ENCODE measurements at places on chromosomes 4 and X.

GRCh38 chr4:113534711-113535110, 226.8 kb downstream of the CAMK2D start:
- peak; percentile 25 for DNase-seq

DNA sequence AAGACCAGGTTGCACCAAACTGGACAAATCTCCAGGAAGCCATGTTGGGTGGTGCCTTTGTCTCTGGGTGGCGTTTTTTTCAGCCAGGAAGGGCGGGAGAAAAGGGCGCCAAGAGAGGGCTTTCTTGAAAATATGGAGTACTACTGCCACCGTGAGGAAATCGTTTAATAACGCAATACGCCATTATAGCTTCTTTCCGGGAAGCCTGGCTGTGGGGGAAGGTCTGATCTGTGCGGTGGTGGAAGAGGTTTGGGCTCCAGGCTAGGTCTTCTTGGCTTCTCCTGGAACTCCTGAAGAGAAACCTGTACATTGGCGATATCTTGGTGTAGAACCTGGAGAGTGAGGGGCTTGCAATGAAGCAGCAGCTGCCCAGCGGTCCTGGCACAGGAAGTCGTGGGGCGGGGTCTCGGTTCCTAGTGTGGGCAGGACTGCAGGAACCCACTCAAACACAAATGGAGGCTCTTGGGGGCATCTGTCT, 202.7 kb downstream of the OR13H1 start:
- peak; percentile 48 for DNase-seq

DNA sequence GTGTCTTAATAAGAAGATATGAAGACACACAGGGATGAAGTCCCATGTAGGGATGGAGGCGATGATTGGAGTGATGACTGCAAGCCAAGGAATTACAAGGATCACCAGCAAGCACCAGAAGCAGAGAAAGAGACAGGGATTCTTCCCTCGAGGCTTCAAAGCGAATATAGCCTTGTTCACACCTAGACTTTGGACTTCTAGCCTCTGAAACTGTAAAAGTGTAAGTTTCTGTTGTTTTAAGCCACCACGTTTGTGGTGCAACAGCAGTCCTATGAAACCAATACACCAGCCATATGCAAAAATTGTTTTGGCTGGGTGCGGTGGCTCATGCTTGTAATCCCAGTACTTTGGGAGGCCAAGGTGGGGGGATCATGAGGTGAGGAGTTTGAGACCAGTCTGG, 9.8 kb upstream of the PDS5A start:
- no peak for DNase-seq

DNA sequence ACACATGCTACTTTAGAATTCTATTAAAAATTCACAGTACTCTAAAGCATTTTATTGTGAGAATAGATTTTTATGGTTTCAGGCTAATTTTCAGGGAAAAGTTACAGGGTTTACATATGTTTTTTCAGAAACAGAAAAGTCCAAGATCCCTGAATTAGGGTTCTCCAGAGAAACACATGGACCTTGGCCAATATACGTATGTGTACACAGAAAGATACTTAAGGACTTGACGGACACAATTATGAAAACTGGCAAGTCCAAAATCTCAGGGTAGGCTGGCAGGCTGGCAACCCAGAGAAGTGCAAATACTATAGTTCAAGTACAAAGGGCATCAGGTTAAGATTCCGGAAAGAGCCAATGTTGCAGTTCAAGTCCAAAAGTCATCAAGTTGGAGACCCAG, 1897.8 kb upstream of the PCDH10 start:
- no peak for DNase-seq

DNA sequence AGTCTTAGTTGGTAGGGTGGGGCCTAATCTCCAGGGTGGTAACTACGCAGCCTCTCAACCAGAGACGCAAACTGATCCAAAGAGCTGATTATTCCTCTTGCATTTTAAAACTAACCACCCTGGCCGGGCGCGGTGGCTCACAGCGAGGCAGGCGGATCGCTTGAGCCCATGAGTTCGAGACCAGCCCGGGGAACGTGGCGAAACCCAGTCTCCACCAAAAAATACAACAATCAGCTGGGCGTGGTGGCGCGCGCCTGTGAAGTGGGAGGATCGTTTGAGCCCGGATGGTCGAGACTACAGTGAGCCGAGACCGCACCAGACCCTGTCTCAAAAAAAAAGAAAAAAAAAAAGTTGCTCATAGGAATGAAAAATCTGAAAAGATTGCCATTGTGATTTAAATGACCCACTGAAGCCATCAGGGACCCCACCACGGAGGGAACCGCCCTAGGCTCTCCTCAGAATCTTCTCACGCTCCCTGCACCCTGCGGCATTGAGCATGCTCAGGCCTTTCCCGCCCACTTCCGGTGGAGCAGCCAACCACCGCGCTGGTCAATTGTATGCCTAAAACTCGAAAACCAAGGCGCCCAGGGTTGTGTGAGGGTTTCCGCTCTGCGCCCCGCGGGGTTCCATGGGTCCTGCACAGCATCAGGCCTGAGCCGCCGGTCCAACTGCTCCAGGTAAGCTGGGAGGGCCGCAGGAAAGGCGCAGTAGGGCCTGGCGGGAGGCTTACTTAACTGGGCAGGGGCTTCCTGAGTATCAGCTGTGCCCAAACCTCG, at the start of gene TRIM60:
Gene TRIM60, plus strand, starts transcription at position 564 of the 776 bp plus-strand sequence. CDS start 8,074 bp downstream, outside the sequence.
- no peak for DNase-seq

DNA sequence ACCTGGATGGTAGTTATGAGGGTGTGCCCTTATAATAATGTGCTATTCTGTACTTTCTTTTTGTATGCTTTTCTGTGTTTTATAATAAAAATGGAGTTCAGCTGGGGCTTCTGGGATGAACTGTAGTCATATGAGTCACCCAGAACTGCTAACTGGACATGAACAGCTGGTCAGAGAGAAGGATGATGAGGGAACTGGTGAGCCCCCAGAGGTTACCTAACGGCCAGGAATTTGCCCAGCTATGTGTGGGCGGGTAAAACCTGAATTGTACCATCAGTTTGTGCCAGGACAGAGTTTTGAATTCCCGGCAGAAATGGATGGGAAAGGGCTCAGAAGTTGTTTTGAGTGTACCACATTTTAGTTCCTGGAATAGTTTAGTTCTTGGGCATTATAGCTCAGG, 138.0 kb upstream of the USP9X start:
- DNase-seq, result peak; percentile 64

DNA sequence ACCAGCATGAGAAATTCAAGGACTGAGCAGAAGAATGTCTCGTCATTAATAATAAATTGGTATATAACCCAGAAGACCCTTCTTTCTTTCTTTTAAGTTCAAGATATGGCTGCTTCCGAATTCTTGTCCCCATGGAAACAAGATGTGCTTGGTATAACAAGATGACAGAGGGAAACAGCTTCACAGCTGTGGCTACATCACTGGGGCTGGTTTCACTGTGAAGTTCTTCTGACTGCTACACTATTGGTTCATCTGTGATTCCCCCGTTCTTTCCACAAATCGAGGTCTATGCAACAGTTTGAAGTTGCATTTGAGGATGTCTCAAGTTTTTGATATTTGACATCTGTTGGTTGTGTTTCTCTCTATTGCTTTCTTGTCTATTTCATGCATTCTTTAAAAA, 12.3 kb upstream of the DTHD1 start:
- no peak for DNase-seq

- DNase-seq, result peak; percentile 48
Observed at GRCh38 chrX:124098089-124098488, 136.6 kb downstream of the STAG2 start.

DNA sequence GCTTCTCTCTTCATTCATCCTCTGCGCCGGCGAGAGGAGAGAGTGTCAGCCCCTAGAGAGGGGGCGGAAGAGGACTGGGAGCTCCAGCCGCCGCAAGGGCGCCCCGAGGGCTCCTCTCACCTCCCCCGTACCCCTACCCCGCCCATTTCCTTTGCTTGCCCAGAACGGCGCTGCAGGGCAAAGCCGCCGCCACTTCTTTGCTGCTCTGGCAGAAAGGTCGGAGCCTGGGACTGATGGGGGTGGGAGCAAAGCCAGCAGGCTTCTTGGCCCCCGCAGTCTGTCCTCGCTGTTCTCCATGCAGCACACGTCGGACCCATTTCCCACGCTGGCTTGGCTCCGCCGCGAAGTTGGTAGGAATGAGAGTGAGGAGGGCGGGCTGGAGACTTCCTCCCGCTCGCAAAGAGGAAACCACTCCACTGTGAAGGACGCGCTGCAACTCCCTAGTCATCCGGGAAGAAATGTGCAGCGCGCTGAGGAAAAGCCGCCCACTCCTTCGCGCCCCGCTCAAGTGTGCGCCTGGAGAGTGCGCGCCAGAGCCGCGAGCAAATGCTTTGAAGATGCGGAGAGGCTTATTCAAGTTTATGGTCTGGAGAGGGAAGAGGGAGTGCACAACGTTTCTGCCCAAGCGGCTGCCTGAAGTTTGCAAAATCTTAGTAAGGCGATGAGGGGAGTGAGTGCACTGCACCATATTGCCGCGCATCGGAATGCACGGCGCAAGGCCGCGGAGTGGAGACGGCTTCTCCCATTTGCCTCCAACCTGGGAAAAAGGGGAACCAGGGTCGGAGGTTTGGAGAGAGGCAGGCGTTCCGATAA, 2.8 kb upstream of the PCDH7 start:
- DNase-seq, result peak; percentile 86

DNA sequence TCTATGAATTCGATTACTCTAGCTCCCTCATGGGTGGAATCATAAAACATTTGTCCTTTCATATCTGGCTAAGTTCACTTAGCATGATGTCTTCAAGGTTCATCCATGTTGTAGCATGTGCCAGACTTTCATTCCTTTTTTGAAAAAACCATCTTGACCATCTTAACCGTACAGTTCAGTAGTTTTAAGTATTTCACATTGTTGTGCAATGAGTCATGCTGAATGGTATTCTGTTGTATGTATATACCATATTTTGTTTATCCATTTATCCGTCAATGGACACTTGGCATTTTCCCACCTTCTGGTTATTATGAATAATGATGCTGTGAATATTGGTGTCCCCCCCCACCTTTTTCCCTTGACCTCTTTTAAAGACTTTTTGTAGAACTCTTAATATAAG, 72.4 kb upstream of the TLR2 start:
- peak; percentile 76 for DNase-seq

- no peak for DNase-seq
Observed at GRCh38 chrX:15804563-15804962, 14.3 kb downstream of the ZRSR2 start.

GRCh38 chr4:19514276-19515070, 737.2 kb upstream of the SLIT2 start:
- no peak for DNase-seq

- peak; percentile 18 for DNase-seq
Observed at GRCh38 chr4:47852136-47852535, 14.3 kb upstream of the CORIN start.

GRCh38 chr4:153538487-153539357, 72.6 kb downstream of the TMEM131L start:
- no peak for DNase-seq

DNA sequence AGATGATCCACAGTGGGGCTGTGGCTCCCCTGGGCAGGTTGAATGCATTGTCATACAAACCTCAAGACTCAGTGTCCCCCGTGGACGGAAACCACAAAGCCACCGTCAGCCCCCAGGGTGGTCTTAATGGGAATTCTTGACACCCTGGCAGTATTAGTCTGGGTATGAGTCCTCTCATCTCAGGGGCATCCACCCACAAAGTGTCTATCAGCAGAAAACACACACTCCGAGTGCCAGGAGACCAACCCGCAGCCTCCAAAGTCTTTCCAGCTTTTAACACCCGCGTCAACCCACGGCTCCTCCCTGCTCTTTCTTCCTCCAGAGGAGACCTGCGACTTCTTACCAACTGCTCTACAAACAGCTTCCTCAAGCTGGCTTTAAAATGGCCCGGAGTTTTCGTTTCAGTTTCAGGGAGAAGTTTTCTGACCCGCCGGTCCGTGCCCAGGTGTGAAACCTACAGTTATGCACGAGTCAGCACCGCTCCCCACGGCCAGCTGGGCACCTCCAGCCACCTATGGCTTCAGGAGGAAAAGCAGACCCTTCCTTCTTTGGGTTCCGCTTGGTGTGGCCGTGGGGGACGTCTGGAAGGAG, 14.4 kb upstream of the ASMTL start:
- no peak for DNase-seq

GRCh38 chr4:140448830-140449229, 21.4 kb upstream of the CLGN start:
- no peak for DNase-seq

- no peak for DNase-seq
Observed at GRCh38 chr4:89049853-89050252, 7.1 kb downstream of the FAM13A start.

GRCh38 chrX:108735679-108736508, 469 bp downstream of the IRS4 start:
- DNase-seq, result no peak

DNA sequence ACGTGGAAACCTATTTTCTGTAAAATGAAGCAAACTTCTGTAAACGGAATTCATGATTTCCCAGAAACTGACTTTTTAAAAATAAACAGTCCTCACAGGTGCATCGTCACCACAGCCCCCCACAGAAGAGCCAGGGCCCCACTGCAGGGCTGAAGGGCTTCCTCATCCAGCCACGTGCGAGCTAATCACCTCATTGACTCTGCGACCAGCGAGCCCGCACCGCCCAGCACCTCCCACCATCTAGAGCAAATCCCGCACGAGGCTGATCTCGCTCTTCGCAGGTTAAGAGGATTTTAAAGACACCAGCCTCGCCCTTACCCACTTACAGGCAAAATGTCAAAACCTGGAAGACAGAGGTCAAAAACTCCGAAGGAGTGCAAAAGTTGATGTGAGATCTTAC, 14.8 kb downstream of the PPP2R3B start:
- no peak for DNase-seq

- DNase-seq, result peak; percentile 86
Observed at GRCh38 chr4:23945451-23946017, 55.7 kb upstream of the PPARGC1A start.

DNA sequence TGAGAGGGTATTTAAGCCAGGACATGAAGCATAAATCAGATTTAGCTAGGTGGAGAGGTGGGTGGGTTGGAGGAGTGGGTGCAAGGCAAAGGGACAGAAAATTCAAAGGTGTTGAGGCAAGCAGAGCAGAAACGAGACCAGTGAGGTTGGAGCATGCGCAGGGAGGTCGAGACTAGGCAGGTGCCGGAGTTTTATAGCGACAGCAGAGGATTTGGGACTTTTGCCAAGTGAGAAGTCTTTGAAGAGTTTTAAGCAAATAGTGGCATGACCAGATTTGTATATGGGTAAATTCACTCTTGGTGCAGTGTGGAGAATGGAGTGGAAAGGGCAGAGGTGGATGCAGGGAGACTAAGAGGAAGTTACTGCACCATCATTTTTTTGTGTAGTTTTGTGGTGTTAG, 107.0 kb upstream of the TLR2 start:
- DNase-seq, result no peak

GRCh38 chr4:142284402-142285221, 561.5 kb downstream of the INPP4B start:
- DNase-seq, result no peak

GRCh38 chrX:26254436-26254835, 38.5 kb downstream of the MAGEB5 start:
- DNase-seq, result no peak

DNA sequence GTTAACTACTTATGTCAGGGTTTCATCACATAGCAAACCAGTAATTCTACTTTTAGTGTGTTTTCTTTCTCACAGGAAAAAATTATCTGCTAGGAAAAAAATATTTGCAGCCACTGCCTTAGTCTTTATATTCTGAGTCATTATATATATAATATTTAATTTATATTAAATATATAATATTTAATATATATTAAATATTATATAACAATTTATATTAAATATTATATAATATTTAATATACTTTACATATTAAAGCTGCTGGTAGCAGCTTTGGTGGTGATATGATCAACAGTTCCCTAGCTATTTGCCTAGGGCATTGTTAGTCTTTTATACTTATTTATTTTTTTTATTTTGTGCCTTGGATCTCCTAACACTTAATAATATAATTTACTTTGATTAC, 381.6 kb downstream of the STIM2 start:
- DNase-seq, result no peak

Data from ELR (cell line).